Endothelial cell (in vitro differentiated cells): ENCODE measurements at places on chromosomes 4 and X. TPM values are rescaled to one million over a fixed set of nuclear protein-coding genes. Genes with fewer than 3 reads are reported as not detected.

DNA sequence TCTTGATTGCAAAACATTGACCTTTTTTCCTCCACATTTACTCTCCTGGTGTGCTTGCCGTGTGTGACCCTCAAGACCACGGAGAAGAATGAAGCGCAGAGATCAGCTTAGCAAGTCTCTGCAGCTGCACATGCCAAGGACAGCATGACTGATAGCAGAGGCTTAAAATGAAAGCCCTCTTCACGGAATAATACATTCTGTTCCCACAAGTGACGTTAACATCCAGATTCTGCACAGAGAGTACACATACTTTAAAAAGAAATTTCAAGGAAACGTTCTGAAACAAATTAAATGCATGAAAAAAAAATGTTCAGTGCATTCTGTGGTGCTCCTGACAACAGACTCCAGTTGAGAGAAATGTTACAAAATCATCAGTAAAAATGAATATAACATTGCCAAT is 60.9 kb downstream of the SLC7A11 start:
- peaks cover 4% of the 10 kb centered on the region for H3K4me1 ChIP-seq
- no peaks in the 10 kb centered on the region for H3K36me3 ChIP-seq
- peaks cover 1% of the 10 kb centered on the region for H3K27me3 ChIP-seq
- no peak for DNase-seq
- no peak overlapping the region for H3K27ac ChIP-seq

DNA sequence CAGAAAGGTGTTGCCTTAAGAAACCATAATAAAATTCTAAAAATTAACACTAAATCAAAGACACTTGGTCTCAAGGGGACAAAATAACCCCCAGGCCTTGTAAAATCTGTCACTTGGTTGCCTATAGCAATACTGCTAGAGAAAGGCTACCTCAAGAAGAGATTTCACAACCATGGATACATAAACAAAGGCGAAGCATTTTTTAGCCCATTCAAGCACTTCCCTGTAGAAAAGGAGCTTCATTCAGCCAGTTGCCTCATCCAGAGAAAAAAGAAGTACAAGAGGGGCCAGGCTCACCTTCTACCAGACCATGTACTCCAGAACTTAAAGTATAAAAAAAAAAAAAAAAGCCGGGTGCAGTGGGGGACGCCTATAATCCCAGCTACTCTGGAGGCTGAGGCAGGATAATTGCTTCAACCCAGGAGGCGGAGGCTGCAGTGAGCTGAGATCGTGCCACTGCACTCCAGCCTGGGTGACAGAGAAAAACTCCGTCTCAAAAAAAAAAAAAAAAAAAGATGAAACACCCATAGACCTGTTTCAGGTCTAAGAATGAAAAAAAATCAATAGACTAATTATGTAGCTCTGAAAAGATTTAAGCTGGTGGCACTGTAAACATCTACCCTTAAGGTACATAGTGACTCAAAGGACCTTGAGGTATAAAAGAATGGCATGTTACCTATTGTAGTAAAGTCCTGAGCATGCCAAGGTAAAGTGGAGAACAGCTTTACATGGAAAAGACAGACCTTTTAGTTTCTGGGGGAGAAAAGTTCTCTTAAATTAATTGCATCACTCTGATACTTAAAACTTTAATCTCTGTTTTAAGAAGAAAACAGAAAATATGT is 18.0 kb downstream of the RUFY3 start:
- H3K4me3 ChIP-seq, result no peak overlapping the region
- H3K36me3 ChIP-seq, result no peaks in the 10 kb centered on the region
- no peaks in the 10 kb centered on the region for H3K27me3 ChIP-seq
- no peak for DNase-seq

DNA sequence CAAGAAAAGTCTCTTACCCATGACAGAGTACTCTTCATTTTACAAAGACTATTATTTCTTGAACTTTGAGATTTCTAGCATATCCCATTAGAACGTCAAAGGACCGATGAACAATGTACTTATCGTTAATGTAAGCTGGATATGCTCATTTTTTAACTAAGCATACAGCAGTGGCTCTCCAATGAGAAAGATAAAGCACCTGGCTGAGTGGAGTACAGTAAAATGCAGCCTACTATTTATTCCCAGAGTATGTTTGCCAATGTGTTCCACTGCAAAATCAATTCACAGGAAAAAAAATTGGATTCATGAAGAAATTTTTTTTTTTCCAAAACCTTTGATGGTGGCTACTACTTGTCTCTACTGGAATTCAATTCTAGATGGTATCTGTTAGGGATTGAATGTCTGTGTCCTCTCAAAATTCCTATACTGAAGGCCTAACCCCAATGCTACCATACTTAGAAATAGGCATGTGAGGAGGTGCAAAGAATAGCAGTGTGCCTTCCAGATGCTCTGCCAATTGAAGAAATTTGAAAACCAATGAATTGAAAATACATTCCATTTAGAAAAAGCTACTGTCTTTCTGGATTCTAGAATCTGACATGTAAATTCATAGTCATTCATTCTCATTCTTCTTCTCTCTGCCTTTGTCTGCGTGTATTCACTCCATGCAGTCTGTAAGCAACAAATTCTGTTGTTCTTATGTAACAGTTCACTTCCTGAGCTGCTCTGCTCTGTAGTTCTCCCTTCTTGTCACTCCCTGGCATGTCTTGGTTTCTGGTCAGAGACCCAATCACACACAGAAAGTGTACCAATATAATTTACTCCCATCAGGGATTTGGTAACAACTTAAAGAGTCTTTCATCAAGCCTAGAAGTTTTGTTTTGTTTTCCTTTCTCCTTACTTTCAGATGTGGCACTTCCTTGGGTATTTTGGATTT is 61.4 kb downstream of the PAPSS1 start:
- H3K4me3 ChIP-seq, result no peak overlapping the region
- no peak for DNase-seq
- H3K36me3 ChIP-seq, result peaks cover 22% of the 10 kb centered on the region
- H3K27me3 ChIP-seq, result peaks cover 6% of the 10 kb centered on the region
- H3K27ac ChIP-seq, result no peak overlapping the region

- no peak overlapping the region for H3K4me3 ChIP-seq
- no peaks in the 10 kb centered on the region for H3K36me3 ChIP-seq
- H3K27me3 ChIP-seq, result no peaks in the 10 kb centered on the region
- H3K4me1 ChIP-seq, result no peaks in the 10 kb centered on the region
- no peak for DNase-seq
Observed at GRCh38 chrX:37701588-37701987, 16.0 kb downstream of the XK start.

GRCh38 chr4:140637836-140638235 is 69.1 kb upstream of the UCP1 start:
- H3K4me3 ChIP-seq, result peak overlapping the region; percentile 39
- no peak overlapping the region for H3K27ac ChIP-seq
- peaks cover 21% of the 10 kb centered on the region for H3K36me3 ChIP-seq
- H3K27me3 ChIP-seq, result peaks cover 7% of the 10 kb centered on the region
- DNase-seq, result peak; percentile 35

- H3K4me3 ChIP-seq, result peak within 1 kb of the TSS; percentile 81
- H3K36me3 ChIP-seq, result no peaks in the 10 kb centered on the region
- H3K27me3 ChIP-seq, result peaks cover 12% of the 10 kb centered on the region
- peaks cover 24% of the 10 kb centered on the region for H3K4me1 ChIP-seq
Observed at GRCh38 chr4:107035819-107036583, at the start of gene DKK2. TSS of gene DKK2 (minus strand) at chr4:107036313. CDS start at chr4:107035591, 722 bp downstream.

- no peak overlapping the region for H3K4me3 ChIP-seq
- DNase-seq, result no peak
- H3K36me3 ChIP-seq, result no peaks in the 10 kb centered on the region
- no peaks in the 10 kb centered on the region for H3K27me3 ChIP-seq
Observed at GRCh38 chr4:168540086-168540485, 43.2 kb downstream of the PALLD start.

DNA sequence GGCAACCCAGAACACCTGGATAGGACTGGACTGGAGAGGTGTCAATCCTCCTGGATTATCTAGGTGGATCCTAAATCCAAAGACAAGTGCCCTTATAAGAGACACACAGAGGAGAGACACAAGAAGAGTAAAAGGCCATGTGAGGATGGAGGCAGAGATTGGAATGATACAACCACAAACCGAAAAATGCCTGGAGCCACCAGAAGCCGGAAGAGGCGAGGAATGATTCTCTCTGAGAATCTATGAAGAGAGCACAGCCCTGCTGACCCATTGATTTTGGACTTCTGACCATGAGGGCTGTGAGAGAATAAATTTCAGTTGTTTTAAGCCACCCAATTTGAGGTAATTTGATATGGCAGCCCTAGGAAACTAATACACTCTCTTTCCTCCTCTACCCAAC is 20.1 kb downstream of the GPC3 start:
- H3K27me3 ChIP-seq, result peaks cover 2% of the 10 kb centered on the region
- DNase-seq, result no peak
- no peaks in the 10 kb centered on the region for H3K4me1 ChIP-seq
- H3K36me3 ChIP-seq, result no peaks in the 10 kb centered on the region
- no peak overlapping the region for H3K4me3 ChIP-seq

DNA sequence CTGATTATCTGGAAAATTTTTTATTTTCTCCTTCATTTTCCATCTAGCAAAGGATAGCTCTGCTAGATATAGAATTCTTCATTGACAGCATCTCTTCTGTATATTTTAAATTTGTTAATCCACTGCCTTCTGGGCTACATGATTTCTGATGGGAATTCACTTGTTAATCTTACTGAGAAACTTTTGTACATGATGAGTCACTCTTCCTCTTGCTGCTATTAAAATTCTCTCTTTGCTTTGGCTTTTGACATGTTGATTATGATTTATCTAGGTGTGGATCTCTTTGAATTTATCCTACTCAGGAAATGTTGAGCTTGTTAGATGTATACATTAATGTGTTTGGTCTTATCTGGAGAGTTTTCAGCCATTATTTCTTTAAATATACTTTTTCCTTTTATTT is 27.5 kb downstream of the OR13H1 start:
- no peaks in the 10 kb centered on the region for H3K36me3 ChIP-seq
- no peak for DNase-seq
- no peaks in the 10 kb centered on the region for H3K27me3 ChIP-seq

GRCh38 chr4:68406479-68406859 is 40.8 kb upstream of the TMPRSS11E start:
- H3K27me3 ChIP-seq, result peaks cover 4% of the 10 kb centered on the region
- peaks cover 29% of the 10 kb centered on the region for H3K4me1 ChIP-seq
- peak overlapping the region; percentile 55 for H3K27ac ChIP-seq
- no peak overlapping the region for H3K4me3 ChIP-seq

DNA sequence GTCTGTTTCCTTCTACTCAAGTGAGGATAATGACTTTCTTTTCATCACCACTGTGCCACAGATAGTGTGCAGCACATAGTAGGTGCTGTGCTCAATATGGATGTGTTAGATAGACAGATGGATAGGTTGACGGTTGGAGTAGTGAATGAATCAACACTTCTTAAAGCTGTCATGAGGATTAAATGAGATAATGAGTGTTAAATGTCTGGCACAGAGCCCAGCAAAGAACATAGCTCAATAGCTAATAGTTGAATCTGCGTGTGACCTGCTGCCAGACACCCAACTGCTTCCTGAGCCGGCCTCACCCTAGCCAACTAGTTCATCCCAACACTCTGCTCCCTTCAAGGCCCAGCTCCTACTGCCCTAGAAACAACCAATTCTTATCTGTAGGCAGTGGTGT is 67.7 kb upstream of the PJA1 start:
- no peak for DNase-seq
- no peak overlapping the region for H3K27ac ChIP-seq
- peaks cover 1% of the 10 kb centered on the region for H3K27me3 ChIP-seq

DNA sequence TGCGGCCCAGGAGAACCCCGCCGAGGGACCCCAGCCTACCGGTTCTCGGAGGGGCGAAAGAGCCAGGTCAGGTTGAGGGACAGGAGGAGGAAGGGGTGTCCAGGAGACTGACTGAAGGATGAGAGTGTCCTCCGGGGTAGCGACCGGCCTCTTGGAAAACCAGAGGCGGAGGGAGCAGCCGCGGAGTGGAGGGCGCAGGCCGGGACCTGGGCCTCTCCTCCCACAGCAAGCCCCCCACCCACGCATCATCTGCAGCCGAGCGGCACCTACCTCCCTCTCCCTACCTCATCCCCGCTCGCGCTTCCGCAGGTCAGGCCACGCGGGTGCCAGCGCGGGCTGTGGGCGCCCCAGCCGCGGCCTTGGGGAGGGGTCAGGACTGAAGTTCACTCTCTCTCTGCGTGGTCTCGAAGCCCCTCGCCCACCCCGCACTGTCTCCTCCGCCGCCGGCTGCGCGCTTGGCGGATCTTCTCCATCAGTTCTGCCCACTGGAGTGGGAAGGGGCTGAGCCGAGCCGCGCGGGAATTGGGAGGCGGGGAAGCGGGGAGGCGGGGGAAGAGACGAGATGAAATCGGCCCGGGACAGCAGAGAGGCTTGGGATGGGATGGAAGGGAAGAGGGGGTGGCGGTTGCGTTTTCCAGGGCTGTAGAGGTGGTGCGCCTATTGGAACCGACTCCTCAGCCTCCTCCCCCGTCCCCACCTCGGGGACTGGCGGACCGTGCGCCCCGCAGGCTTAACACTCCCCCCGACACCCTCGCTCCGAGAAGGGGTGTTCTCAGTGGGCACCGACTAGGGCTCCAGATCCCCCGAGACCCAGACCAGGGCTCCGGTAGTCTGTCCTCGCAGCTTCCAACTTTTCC is 1.8 kb downstream of the NLGN4X start:
- H3K27ac ChIP-seq, result no peak overlapping the region
- peaks cover 17% of the 10 kb centered on the region for H3K4me1 ChIP-seq
- H3K27me3 ChIP-seq, result peaks cover 4% of the 10 kb centered on the region
- H3K36me3 ChIP-seq, result no peaks in the 10 kb centered on the region
- H3K4me3 ChIP-seq, result peak overlapping the region; percentile 96
- DNase-seq, result peak; percentile 31

The MAMLD1 gene
- 2.8 TPM for total RNA-seq

The USP17L22 gene
- not detected for total RNA-seq

The CD40LG gene
- total RNA-seq, result not detected

The NAA11 gene
- total RNA-seq, result not detected

The ADH1A gene
- not detected for total RNA-seq

The CENPE gene
- 7.3 TPM for total RNA-seq
